Hepatic stellate cell (primary cell): ENCODE measurements at places on chromosomes 16 and 17.

- DNase-seq: no peak
Measured at GRCh38 chr16:87698241-87698640, 67.5 kb downstream of the KLHDC4 start.

GRCh38 chr17:75920045-75920560 lies 15.4 kb upstream of the MRPL38 start:
- no peak for DNase-seq

GRCh38 chr17:78226055-78226758 lies 5.2 kb upstream of the TMEM235 start:
- DNase-seq: no peak

GRCh38 chr16:30644334-30644830 lies 6.4 kb upstream of the PRR14 start:
- no peak for DNase-seq

- no peak for DNase-seq
Measured at GRCh38 chr17:14474591-14474990, 173.7 kb downstream of the HS3ST3B1 start.

- DNase-seq: no peak
Measured at GRCh38 chr17:83006515-83007455, 72.6 kb upstream of the METRNL start.

- DNase-seq: no peak
Measured at GRCh38 chr16:69888005-69888590, 63.0 kb upstream of the CLEC18A start.

DNA sequence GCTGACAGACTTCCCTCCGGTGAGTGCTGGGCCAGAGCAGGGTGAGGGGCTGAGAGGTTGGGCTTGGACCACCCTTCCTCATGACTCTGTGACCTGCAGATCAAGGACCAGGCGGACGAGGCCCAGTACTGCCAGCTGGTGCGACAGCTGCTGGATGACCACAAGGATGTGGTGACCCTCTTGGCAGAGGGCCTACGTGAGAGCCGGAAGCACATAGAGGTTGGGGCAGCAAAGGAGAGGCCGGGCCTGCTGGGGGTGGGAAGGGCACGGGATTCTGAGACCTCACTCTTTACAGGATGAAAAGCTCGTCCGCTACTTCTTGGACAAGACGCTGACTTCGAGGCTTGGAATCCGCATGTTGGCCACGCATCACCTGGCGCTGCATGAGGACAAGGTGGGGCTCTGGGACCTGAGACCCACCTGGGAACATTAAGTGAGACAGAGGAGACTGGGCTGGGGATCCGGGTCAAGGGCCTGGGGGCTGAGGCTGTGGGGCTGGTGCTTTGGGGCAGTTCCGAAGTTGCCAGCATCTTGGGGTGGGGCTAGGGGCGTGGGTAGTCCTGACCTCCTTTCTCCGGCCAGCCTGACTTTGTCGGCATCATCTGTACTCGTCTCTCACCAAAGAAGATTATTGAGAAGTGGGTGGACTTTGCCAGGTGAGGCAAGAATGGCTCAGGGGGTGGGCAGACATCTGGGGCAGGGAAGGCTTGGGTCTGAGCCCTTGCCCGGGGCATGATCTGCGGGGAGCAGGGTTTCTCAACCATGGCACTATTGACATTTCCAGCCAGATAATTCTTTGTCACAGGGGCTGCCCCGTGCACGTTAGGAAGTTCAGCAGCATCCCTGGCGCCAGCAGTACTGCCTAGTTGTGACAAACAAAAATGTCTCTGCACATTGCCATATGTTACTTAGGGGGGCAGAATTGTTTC lies 2.2 kb downstream of the BCKDK start:
- no peak for DNase-seq

DNA sequence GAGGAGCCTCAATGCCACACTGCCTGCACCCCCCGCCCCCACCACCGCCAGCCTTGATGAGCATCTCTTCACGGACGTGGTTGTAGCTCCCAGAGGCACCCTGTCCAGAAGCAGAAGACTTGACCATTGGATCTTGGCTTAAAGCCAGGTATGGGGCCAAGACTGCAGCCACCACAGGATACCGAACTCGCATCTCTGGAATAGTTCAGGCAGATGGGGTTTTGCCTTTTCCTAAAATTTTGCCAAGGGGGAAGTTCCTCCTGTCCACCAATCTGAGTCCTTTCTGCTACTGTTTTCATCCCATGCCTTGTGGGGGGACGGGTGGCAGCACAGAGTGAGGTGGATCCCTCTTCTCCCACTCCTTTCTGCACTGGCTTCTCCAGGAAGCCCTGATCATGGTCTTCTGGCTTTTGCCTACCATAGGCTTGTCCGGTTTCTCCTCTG lies 939 bp downstream of the CORO6 start:
- peak; percentile 43 for DNase-seq

- DNase-seq: no peak
Measured at GRCh38 chr17:72417627-72418026, 296.8 kb downstream of the SOX9 start.

DNA sequence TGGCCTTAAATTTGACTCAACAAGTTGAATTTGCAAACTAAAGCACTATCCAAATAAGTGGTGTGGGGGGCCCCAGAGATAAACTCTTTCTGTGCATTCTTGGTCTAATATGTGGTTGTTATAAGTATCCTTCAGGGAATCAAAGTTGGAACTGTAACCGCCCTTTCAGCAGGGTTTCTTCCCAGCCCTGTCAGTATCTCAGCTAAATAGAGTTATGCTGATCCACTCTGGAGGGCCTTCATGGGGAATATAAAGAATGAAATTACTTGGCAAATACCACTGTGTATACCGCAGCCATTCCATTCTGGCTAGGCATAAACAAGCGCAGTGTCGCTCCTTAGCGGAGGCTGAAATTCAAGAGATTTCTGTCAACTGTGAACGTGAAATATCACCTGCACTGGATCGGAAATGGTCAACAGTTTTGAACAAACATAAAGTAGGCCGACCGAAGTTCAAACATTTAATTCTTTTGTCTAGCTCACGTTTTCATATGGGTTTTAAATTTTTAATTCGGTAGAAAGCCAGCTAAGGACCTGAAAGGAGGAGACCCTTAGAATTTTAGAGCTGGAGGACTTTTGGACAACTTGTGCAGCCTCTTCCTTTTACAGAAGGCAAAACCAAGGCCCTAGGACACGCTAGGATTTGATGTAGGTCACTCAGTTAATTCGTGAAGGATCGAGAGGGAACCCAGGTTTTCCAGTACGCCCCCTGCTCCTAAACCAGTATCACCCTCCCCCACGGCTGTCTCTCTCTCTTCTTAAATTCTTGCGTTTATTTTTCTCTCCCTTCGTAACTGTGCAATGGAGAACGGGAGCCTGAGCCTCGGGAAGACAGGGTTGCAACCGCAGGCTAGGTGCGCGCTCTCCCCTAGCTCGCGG lies 74.7 kb downstream of the CHD9 start:
- DNase-seq: peak; percentile 9

GRCh38 chr17:66018786-66019185 lies 173.1 kb downstream of the CEP112 start:
- DNase-seq: no peak

- no peak for DNase-seq
Measured at GRCh38 chr17:7379134-7379533, 1.8 kb upstream of the TNK1 start.
